ENCODE measurements at places on chromosomes 12 and 14.
A peak's percentile ranks its signal among the peaks of the same experiment; 100 is the strongest.

- no peak for DNase-seq
Observed at GRCh38 chr12:27206801-27207502, 37.1 kb upstream of the STK38L start.

GRCh38 chr12:4911316-4911994 is 1.8 kb downstream of the KCNA1 start:
- DNase-seq, result no peak

DNA sequence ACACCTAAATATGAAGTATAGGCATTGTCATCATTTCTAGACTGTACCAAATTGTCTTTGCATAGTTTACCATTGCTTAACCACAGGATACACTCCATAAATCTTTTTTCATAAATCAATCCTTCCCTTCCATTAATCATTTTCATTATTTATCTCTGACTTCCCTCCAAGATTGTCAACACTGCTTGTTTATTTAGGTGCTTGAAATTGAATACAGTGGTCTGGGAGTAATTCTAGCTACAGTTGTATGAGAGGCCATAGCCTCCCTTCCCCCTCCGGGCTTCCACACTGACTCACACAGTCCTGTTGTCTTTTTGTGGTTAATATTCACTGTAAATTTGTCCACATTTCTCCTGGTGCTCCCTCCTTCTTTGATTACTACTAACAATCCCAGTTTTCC is 114.2 kb upstream of the ARID2 start:
- DNase-seq, result no peak

GRCh38 chr14:103910262-103910935 is 17.9 kb upstream of the TDRD9 start:
- DNase-seq, result peak; percentile 76

DNA sequence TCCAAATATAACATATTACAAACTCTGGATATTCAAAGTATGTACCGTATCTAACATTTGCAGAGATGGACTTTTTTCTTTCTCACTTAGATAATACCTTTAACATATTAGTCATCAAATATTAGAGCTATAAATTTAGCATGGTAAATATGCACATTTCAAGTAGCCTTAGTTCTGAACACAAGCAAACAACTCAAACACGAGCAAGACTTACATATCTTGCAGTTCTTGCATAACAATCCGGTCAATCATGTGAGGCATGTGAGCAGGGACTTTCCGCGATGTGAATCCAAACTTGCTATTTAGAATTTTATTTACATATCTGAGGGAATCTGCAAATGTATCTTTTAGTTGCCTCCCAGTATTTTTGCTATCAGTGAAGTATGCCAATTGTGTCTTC is 22.1 kb upstream of the SYCP3 start:
- no peak for DNase-seq

DNA sequence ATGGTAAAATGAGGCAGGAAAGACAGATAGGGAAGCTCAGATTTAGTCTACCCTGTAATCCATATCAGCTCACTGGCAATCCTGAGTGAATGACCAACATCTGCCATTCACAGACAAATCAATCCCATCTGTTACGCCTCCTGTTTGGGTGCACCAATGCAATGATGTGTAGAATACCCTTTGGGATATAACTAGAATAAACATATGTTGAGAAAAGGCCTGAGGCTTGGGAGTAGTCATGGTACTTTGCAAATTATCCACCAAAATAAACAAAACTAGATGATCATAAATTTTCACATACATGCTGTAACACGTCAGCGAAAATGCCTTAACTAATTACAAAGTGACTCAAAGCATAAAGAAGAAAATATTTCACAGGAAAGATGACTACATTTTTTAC is 78.8 kb downstream of the KCNC2 start:
- DNase-seq, result no peak

DNA sequence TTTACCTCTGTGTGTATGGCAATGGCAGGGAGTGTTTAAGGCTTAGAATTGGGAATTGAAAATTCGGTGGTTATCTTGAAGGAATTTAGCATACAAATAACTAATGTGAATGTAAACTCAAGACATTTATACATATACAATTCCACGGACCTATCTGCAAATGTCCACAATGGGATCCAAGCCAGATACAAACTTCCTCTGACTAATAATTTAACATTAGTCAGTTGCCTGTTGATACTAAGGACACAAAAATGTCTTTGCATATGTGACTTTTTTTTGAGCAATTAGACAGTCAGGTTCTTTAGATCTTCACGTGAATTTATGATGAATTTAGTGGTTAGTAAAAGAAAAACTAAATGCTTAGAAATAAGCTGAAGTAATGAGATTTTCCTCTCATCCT is 40.5 kb downstream of the ESR2 start:
- DNase-seq, result no peak

DNA sequence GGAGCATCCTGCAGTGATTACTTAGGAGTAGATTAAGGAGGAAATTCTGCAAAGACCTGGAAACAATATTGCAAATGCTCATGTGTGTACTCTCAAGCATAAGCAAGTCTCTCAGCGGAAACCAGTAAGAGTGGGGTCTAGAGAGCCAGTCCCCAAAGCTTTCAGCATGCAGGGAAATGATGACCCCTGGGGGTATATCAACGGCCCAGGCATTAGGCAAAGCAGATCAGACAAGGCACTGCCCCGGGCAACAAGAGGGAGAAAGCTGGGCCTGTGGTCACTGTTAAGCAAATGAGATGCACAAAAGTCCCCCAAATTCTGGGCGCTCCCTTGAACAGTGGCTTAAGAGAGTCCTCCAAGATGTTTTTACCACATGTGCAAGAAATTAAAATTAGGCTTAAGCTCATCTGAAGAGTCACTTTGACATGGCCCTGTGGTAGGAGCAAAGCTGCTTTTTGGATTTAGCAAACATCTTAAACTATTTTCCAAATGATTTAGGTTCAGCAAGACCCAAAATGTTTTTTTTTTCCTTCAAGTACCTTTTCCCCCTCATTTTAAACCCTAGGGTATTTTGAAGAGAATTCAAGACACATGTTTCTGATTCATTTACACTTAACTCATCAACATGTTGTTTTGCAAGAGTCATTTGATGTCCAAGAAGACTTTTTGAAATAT is 457.1 kb upstream of the TBX3 start:
- DNase-seq, result no peak

DNA sequence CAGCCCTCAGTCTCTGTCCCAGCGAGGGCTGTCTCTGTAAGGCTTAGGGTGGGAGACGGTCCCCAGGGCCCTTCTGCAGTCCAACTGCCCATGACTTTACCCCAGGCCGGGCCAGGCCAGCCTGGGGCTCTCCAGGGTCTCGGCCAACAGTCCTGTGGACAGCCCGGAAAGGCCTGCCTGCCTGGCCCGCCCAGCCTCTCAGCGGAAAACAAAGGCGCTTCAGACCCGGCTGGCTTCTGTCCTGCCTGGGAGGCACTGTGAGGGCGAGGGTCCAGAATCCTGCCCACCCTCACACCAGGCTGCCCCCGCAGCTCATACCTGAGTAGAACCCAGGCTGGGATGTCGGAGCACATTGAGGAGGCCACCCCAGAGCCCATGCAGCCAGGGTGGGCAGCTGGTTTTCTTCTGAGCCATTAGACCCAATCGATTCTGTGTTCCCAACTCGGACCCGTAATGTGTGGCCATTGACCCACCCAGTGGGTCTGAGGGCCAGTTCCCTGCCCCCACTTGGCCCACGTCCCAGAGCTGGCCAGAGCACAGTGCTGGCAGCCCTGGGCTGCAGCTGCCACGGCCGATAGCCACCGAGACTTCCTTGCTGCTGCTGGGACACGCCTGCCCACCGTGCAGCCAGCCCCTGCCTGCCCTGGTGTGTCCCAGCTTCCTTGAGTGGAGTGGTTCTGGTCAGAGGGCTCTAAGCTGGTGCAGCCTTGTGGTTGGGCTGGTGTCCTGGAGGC is 1.6 kb downstream of the CRIP2 start:
- DNase-seq, result no peak

DNA sequence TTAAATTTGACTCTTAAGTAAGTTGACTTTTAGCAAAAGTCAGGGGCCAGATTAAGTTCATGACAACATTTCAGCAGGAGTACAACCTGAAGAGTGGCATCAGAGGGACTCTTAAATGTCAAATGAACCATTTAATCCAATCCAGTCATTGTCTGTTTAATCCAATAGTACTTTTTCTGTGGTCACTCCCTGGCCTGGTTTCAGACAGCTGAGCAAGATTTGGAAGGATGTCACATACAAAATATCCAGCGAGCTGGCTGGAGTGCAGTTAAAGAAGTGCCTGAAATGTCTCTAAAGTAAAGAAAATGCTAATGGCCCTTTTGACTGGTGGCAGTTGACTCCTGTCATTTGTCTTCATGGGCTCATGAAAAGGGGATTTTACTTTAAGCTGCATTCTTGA is 1082.1 kb downstream of the AACS start:
- no peak for DNase-seq

DNA sequence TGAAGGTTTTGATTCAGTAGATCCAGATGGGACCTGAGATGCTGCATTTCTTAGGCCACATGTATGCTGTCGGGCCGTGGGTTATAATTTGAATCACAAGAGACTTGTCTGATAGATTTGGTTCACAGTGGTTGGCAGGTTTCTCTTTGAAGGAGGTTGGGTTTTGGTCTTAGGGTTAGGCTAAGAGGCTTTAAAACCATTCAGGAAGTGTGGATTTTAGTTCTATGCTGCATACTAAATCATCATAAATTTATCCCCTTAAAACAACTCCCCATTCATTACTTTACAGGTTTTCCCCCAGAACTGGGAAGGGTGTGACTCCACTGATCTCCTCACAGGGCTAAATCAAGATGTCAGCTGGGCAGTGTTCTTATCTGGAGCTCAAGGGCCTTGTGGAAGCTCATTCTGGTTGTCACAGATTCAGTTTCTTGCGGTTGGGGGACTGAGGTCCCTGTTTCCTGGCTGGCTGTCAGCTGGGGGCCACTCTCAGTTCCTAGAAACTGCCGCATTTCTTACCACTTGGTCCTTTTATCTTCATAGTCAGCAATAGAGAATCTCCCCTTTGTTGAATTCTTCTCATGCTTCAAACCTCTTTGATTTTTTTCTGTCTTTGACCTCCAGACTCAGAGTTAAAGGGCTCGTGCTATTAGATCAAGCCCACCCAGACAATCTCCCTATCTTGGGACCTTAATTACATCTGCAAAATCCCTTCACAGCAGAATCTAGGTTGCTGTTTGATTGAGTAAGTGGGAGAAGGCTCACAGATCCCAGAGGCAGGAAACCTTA is 20.6 kb upstream of the PCNX1 start:
- peak; percentile 62 for DNase-seq

- DNase-seq, result peak; percentile 43
Observed at GRCh38 chr14:23306412-23307145, at the start of gene BCL2L2. Gene BCL2L2 (plus strand): TSS chr14:23306833. CDS start chr14:23307768, 935 bp downstream.

- no peak for DNase-seq
Observed at GRCh38 chr12:118220702-118221101, 84.8 kb downstream of the PEBP1 start.

- DNase-seq, result no peak
Observed at GRCh38 chr12:12901158-12901791, 9.9 kb downstream of the GPRC5A start.

GRCh38 chr12:109047081-109047805 is 5.1 kb upstream of the USP30 start:
- DNase-seq, result no peak

GRCh38 chr12:15044471-15044870 is 71.6 kb downstream of the PDE6H start:
- DNase-seq, result no peak

DNA sequence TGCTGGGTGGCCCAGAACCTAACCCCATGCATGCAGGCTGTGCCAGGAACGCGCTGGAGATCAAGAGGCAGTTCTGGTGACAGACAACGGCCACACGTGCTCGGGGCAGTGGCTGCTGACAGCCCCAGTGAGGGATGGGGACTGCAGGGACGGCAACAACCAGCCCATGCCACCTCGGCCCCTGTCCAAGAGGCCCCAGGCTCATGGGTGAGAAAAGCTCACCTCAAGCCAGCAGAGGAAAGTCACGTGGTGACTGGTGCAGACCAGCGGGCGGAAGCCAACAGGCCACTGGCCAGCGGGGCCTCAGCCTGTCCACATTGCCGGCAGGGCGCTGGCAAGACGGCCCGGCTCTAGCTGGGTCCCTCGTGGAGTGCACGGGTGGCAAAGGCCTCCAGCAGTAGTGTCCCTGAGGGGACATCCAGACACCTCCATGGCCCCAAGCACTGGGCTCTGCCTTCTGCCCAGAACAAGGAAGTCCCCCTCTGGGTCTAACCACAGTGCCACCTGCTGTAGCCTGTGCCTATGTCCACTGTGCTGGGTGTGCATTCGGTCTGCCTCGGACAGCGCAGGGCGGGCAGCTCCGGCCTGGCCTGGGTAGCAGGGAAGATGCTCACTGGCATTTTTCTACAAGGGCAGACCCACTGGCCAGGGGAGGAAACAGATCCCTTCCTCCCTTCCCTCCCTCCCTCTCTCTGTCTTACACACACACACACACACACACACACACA is 134.1 kb downstream of the NCOR2 start:
- no peak for DNase-seq

DNA sequence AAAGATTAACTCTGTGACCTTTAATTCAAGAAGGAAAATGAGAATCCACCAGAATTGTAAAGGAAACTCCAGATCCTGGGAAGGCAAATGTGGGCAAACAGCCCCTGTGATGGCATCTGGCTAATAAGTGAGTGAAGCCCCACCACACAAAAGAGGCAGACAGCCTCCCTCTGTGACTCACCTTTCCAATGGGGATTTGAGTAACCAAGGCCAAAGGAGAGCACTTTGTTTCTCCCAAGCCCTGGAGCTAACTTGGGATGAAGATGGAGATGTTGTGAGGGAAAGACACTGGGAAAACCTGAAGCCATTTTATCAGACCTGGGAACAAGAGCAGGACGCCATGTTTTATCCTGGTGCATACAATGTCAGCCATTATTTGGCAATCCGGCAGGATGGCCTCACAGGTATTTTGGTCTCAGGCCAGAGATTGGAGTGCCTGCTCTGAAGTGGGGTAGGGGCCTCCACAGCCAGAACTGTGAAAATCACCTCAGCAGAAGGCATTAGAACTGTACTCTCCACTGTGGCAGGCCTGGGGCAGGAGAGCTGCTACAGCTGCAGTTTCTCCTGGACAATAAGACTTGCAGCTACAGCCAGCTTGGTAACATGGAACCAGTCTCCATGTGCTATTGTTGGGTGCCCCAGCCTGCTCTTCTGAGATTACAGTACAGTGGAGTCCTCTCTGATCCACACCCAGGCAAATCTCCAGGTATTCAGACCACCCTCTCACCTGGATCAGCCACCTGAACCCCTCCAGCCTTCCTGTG is 96.6 kb upstream of the PCED1B start:
- no peak for DNase-seq

- DNase-seq, result no peak
Observed at GRCh38 chr12:124392667-124393413, 97.9 kb downstream of the RFLNA start.

GRCh38 chr14:81884382-81884781 is 350.7 kb upstream of the SEL1L start:
- DNase-seq, result no peak

GRCh38 chr12:4628406-4628805 is 20.4 kb downstream of the AKAP3 start:
- no peak for DNase-seq

DNA sequence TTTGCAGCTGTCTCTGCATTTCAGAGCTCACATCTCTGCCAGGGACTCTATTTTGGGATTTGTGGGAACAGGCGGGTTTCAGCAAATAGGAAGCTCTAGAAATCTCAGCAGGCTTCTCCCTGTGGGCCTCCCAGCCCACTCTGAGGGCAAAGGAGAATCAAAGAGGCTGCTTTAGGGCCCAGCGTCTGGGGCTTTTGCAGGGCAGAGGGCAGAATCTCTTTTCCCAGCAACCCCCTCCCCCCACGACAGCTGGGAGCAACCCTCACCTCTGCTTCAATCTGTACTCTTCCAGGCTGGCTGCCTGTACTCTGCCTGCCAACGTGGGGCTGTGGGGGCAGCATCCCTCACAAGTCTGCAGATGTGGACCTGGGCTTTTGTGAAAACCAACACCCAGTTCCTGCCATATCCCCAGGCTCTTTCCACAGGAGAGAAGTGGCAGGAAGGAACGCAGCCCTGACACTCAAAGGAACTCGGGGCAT is 529.6 kb upstream of the TBX3 start:
- no peak for DNase-seq
